CD4-positive, CD25-positive, alpha-beta regulatory T cell (primary cell): ENCODE measurements at places on chromosomes 6 and 20.

GRCh38 chr6:90271831-90272230, 24.8 kb downstream of the BACH2 start:
- DNase-seq = no peak

GRCh38 chr20:1539816-1540419, 17.6 kb downstream of the SIRPD start:
- no peak for DNase-seq

DNA sequence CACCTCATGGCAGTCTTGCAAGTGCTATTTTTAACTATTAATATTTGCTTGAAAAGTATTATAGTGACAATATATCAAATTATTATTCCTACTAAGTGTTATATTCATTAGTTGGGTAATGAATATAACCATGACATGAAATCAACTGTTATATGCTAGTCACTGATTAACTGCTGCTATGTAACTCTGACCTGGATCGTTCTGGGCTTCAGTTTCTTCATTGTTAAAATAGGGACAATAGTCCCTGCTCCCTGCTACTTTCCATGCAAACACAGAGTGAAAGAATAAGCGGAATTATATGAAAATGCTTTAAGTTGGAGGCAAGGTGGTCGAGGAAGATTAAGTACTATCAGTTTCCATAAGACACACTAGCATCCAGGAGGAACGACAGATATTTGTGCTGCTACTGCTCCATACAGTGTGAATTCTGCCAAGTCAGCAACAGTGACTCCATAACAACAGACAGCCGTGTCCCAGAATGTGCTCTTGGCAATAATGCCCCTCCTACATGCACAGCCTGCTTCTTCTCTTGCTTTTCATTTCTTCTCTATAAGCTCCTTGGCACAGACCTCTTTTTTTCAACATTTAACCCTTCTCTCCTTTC, 107.2 kb downstream of the CHD6 start:
- no peak for DNase-seq

DNA sequence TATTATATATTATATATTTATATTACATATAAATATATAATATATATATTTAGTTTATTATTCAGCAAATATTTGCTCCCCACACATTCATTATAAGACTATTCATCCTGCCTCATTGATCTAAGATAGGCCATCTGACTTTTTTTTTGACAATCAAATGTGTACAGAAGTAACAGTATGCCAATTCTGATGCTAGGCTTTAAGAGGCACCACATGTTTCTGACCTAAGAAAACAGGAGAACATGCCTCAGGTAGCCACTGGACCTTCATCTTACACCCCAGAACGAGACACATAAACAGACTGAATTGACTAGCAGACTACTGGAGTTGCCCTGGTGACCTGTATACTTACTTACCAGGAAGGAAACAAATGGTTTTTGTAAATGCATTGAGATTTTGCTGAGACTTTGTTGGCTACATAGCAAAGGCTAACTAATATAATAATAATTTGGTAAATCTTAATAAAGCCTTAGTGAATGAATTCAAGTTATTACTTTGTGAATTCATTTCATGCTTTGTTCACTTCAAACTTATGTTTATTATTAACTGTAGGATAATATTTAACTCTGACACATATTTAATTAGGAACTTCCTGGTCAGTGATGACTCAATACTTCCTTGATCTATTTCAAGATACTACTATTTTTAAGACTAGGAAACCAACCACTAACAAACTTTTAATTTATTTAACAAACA, 13.4 kb upstream of the MYO6 start:
- no peak for DNase-seq

- no peak for DNase-seq
Observed at GRCh38 chr6:23180504-23181293, 611.3 kb downstream of the HDGFL1 start.

DNA sequence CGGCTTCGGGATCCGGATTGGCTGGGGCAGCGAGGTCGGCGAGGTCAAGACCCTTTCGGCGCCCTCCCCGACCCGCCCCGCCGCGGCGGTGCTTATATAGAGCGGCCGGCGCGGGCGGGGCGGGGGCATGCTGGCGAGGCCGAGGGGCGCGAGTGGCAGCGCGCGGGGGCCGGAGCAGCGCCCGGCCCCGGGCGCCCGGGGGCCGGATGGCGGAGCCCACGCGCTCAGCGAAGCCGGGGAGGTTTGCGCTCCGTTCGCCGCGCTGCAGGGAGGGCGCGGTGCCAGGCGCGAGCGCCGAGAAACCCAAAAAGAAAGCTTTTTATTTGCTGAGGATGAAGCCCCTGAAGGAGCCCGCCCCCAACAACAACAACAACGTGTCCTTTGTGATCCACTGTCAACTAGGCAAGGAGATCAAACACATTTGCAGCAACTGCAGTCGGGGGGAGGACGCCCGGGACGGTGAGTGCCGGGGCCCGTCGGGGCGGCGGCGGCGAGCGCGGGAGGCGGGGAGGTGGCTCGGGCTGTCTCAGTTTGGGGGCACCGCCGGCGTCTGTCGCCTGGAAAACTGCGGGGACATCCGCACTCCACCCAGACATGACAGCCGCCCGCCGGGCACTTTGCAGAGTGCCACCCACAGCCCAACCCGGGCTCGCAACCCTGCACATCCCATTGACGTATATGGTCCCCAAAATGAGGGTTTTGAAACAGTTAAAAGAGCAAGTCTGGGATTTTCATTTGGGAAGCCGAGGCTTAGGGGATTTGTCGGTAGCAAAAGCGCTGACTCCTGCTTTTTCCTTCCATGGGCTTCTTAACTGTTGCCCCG, 297.3 kb downstream of the PHACTR1 start:
- DNase-seq = no peak

DNA sequence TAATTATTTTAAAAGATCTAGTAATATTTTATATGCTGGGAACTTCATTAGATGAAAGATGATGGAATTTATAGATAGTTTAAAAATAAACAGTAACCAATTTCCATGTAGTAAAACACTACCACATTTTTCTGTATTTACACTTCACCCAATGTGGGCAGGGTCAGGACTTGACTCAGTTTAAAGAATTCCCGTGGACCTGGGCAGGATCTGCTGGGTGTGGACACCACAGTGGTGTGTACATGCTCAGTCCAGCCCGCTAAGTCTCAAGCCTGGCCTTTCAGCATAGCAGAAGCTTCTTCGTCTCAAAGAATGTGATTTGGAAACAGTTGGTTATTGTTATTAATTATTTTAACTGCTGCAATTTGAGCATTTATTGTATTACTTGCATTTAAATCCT, 364.2 kb downstream of the SYNE1 start:
- DNase-seq = no peak

GRCh38 chr6:79250107-79250514, 15.6 kb upstream of the HMGN3 start:
- DNase-seq = peak; percentile 40

DNA sequence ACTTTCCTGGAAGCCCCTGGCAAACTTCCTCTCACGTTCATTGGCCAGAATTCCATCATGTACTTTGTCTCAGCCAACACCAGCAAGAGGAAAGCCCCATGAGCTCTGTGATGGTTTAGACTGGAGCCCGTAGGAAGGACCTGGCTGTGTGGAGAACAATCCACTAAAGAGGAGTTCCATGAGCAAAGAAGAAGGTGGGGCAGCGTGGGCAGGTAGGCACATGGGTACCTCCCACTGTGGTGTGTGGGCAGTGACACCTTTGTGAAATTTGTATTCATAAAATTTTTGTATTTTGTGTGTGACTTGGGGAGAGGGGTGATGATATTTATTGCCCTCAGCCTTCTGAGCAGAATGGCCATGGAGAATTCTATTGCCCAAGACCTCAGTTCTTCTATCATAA, 89.5 kb upstream of the SCP2D1 start:
- no peak for DNase-seq

DNA sequence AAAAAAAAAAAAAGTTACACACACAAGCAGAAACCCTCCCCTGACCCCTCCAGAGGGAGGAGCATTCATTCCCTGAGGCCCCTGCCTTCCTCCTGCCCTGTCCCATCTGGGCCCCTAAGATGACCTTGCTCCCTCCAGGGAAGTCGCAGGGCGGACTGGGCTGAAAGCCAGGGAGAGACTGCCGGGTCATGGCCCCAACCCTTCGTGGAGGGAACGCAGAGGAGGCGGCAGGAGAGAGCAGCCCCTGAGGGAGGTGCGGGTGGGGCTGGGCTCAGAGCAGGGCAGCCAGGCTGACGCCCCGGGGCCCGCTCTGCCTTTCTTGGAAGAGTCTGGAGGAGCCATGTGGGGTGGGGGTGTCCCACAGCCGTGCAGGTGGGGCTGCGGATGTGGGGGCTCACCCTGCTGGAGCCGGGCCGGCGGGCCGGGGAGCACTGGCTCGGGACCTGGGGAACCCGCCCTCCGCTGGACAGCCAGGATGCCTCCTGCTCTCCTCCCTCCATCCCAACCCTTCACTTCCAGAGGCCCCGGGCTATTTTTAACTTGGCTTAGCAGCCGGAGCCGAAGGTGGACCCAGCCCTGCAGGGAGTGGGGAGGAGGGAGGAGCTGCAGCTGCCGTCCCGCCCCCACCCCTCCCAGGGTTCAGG, 15.0 kb upstream of the ABHD16B start:
- DNase-seq = no peak

DNA sequence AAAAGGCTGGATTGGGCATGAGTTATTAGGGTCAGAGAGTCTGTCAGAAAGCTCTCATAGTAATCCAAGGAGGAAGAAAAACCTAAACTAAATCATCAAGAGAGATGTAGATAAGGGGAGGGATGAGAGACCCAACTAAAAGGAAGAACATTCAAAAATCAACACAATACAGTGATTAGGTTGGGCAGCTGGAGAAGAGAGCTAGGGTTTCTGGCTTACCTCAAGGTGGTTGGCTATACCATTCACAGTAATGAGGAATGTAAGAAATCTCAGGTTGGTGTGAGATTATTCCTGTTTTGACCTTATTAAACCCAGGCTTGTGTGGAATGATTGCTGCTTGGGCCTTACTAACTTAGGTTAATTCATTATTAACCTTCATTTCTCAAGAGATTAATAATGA, 6.2 kb upstream of the COX7A2 start:
- DNase-seq = no peak

DNA sequence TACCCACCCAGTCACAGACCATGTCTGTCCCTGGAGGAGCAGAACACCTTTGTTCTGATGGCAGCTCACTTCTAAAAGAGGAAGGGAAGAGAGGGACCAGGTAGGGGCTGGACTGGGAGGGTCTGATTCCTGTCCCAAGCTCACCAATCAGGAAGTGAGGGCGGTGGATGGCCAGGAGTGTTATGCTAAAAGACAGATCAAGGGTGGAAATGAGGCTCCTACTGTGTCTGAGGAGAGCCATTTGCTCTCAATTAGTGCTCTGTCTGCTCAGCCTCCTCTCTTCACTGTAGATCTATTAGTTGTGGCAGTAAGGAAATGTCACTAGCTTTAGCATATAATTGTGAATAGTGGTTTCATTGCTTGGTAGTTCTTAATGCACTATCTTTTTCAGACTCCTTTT, 72.5 kb downstream of the ARMC2 start:
- no peak for DNase-seq

- DNase-seq = no peak
Observed at GRCh38 chr20:64114356-64114971, 7.1 kb upstream of the NPBWR2 start.

DNA sequence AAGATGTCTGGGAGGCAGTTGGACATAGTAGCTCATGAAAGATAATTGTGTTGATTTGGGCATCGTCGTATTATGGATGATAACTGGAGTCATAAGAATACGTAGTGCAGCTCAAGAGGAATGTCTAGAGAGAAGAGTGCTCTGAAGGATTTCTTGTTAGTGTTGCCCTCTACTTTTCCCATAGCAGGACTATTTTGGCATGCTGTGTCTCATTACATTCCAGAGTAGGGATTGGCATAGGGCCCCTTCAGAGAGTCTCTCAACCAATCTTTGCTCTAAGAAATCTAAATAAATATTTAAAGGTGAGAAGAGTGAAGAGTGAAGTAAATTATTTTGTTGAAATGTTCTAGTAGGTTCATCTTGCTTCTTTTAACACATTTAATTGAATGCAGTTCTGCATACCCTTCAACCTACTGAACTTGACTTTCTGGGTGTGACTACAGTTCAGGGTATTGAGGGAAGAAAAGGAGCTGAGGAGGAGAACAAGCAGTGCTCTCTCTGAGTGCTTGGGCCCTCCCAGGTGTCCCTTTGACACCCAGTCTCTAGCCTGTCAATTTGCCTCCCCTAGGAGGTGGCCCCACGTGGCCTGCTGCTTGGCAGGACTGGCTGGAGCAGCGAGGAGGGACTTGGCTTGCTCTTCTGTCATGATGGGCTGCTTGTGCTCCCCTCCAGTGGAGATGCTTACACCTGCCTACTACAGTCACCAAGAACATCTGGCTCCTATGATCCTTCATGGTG, 33.3 kb downstream of the SOBP start:
- no peak for DNase-seq

DNA sequence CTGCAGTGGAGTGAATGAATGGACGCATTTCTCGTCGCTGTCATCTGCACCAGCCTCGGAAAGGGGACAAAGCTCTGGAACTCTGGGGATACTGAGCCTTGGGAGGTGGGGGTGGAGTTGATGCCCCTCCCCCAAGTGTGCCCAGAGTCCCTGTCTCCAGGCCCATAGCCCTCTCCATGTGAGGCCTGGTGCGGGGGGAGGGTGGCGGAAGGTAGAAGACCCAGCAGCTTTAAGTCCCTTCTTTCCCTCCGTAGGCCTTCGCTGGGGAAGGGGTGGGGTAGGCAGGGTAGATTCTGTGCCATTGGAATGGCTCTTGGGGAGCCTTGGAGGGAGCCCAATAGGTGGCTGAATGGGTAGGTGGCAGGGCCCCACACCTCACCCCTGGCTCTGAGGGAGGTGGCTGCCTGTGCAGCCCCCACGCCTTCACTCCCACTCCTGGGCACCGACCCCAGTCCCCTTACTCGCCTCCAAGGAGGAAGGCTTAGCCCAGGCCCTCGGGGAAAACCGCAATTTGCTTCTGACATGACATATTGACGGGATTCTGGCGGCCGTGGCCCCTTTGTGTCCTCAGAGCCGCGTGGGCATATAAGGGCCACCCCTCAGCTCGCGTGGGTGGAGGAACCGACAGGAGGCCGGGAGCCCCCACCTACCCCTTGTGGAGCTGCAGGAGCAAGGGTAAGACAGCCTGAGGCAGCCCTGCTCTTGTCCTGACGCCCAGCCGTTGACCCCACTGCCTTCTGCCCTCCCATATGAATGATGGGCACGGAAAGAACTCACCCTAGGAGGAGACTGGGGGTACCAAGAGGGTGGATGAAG, at the start of gene BPIFB3:
Gene BPIFB3 (plus strand): TSS at position 613 of the 816 bp plus-strand sequence. CDS start 1,533 bp downstream, outside the sequence.
- no peak for DNase-seq

DNA sequence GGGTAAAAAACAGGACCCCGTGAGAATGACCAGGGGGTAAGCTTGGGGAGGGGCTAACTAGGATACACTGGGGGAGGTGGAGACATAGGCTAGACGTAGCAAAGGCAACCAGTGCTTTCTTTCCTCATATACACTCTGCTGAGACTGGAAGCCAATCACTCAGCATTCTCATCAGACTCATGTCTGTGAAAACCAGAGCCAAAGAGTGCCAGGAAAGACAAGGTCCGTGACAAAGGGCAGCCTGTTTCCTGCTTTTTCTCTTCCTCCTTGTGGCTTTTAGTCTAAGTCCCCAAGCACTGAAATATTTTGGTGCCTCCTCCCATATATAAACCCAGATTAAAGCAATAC, 97.9 kb upstream of the NEDD9 start:
- DNase-seq = no peak
